CD4-positive, alpha-beta T cell treated with Interleukin-10 for 1 hour (primary cell): ENCODE measurements at places on chromosomes 11 and 22.

DNA sequence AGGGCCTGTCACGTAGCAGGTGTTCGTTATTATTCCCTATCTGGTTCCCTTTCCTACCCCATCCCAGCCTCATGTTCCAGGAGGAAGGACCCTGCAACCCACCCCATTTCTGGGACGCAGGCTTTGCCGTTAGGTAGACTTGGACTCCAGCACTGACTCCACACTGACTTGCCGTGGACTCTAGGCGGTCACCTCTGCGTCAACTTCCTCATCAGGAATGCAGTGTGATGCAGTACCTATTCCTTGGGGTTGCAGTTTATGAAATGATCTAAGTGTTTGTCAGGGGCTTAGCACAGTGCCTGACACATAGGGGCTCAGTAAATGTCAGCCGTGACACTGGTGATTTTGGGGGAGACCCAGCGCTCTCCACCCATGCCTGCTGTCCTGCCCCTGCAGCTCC lies 16.8 kb downstream of the DGKZ start:
- DNase-seq, result no peak

GRCh38 chr22:24763872-24764485 lies 10.5 kb downstream of the PIWIL3 start:
- DNase-seq, result no peak

GRCh38 chr22:25663654-25664053 lies 78.3 kb upstream of the MYO18B start:
- DNase-seq, result no peak

- no peak for DNase-seq
Observed at GRCh38 chr22:27345691-27346090, 455.9 kb downstream of the MN1 start.

GRCh38 chr11:59822989-59823566 lies 12.5 kb upstream of the MRPL16 start:
- DNase-seq, result peak; percentile 57

- no peak for DNase-seq
Observed at GRCh38 chr11:40241524-40242051, 1217.9 kb downstream of the LRRC4C start.

- no peak for DNase-seq
Observed at GRCh38 chr22:32777987-32778386, 23.5 kb upstream of the TIMP3 start.

- peak; percentile 47 for DNase-seq
Observed at GRCh38 chr11:57566905-57567514, 462 bp downstream of the UBE2L6 start.

- no peak for DNase-seq
Observed at GRCh38 chr22:20957683-20958431, 9.2 kb upstream of the AIFM3 start.

DNA sequence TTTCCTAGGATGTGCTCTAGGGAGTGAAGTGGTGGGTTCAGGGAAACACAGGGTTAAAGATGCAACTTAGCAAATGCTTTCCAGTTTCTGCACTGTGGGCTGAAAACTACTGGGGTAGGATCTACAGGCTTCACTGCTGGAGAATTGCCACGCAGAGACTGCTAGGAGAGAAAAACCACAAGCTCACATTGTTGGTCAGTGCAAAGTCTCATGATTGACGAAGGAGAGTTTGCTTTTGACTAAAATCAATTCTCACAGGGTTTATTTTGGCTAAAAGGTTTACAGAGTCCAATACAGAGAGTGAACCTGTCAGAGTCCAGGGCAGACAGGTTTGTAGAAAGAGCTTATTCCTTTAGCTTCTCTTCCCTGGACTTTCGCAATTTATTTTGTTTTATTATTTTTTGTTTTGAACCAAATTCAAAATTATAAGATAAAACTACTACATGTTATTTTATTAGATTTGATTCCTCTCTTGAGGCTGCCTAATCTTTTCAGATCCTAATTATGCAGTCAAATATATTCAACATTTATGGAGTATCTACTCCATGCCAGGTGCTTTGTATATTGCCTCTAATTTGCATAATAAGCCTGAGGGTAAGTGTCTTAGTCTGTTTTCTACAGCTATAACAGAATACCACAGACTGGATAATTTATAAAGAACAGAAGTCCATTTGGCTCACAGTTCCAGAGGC lies 64.7 kb downstream of the MTNR1B start:
- no peak for DNase-seq
